ENCODE measurements at places on chromosomes 4 and X. TPM values are rescaled to one million over a fixed set of nuclear protein-coding genes. Genes with fewer than 3 reads are reported as not detected.

- no peak for DNase-seq
These were observed 14.1 kb downstream of the AMER1 start for GRCh38 chrX:64191281-64192010.

DNA sequence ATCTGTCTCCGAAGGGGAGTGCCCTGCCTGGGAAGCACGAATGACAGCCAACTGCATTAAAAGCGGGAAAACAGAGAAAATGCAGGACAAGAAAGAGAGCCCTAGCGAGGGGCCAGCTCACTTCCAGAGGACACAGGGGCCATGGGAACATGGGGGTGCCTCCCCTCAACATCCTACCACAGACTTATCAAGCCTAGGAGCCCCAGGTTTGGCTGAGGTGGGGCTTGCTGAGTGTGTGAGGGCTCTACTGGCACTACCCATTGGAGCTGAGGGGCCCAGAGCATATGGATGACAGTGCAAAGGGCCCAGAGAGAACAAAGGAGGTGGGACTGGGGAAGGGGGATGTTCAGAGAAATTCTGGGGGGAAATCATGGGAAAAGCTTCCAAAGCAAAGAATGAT, 101.8 kb downstream of the PJA1 start:
- DNase-seq, result no peak

GRCh38 chr4:60857130-60857753, 342.9 kb upstream of the ADGRL3 start:
- DNase-seq, result no peak

- DNase-seq, result peak; percentile 61
These were observed 55.1 kb downstream of the GPR82 start for GRCh38 chrX:41779030-41779564.

GRCh38 chr4:152021788-152022438, 261.1 kb upstream of the GATB start:
- DNase-seq, result no peak

GRCh38 chr4:153517159-153517558, 51.0 kb downstream of the TMEM131L start:
- DNase-seq, result no peak

Gene IL3RA
- total RNA-seq, result 9.7 TPM

Gene TMEM255A
- 0.07 TPM for total RNA-seq

Gene MAGEC3
- not detected for total RNA-seq

Gene DMRTC1
- not detected for total RNA-seq

Gene FAAH2
- total RNA-seq, result 5.3 TPM

Measured in kidney epithelial cell (primary cell).